Cardiac septum (tissue), 1 donor: ENCODE measurements at places on chromosomes 12 and 14.

- DNase-seq: no peak
These were observed 405.1 kb upstream of the FOXG1 start for GRCh38 chr14:28361486-28361885.

DNA sequence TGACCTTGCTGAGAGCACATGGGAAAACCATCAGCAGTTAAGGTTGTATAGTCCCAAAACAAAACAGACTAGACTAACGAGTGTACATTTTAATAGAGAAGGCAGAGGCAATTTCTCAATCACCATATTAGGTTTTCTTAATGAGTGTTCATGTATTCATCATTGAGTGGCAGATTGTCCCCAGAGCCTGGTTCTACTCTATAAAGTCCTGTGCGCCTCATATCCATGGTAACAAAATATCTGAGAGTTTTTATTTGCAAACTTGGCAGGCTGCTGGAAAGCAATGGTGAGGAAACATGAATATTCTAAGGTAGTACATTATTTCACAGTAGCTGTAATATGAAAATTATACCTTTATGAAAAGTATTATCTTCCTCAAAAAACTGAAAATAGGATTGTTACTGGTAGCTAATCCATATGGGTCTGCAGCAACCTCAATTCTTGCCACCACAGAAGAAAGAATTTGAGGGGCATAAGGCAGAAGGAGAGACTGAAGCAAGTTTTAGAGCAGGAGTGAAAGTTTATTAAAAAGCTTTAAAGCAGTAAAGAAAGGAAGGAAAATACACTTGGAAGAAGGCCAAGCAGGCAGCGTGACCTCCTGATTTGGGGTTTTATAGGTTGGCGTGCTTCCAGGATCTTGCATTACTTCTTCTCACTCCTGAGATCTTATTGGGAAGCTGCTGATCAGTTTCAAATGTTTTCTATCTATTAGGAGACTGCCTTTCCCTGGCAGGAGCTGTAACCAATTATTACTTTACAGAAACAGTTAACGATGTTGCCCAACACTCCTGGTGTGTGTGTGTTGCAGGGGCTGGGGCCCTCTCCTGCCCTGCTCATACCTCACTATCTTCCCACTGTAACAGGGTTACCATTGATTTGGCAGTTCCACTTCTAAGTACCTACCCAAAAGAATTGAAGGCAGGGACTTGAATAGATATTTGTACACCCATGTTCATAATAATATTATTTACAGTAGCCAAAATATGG is 154.0 kb upstream of the NUDT4 start:
- no peak for DNase-seq

GRCh38 chr12:27505761-27506160 is 18.2 kb upstream of the PPFIBP1 start:
- no peak for DNase-seq

- DNase-seq: no peak
These were observed 4.2 kb upstream of the CDC42BPB start for GRCh38 chr14:103061482-103061976.

DNA sequence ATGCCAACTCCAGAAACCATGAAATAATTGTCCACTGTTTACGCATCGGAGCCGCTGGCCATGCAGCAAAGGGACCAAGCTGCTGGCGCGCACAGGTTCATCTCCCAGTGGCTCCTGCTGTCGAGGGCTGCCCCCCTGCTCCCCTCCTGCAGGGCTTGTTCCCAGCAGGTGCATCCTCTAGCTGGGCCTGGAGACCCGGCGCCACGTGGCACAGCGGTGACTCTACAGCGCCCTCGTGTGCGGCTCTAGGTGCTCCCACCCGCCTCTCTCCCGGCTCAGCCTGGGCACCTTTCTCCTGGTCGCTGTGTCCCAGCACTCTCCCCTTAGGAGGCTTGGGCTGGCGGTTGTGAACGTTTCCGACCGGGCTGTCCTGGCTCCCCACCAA is 37.5 kb upstream of the INF2 start:
- DNase-seq: no peak
